Prostate gland (tissue), 2 donors: ENCODE measurements at places on chromosomes 1 and 21.

GRCh38 chr1:76005765-76006164 is 68.8 kb upstream of the ST6GALNAC3 start:
- DNase-seq, result no peak

GRCh38 chr1:156993426-156994147 is 52.0 kb downstream of the ARHGEF11 start:
- no peak for DNase-seq

DNA sequence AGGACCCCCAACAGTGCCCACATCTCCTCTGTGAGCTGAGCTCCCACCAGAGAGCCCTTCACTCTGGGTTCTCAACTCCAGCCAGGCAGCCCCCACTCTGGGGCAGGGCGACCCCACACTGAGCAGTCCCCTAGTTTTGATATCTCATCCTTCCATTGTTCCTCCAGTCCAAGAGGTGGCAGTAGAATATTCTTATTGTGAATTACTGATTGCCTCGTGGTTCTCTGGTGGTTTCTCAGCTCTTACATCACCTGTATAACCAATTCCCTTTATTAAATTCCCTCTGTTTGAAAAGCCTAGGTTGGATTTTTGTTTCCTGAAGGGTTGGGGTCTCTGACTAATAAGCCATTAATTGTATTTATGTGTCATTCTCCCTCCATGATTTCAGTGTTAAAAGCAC is 407.5 kb downstream of the SETD4 start:
- DNase-seq, result no peak

GRCh38 chr1:47563201-47563600 is 125.4 kb downstream of the FOXD2 start:
- DNase-seq, result no peak

- peak; percentile 88 for DNase-seq
Measured at GRCh38 chr1:54016343-54017282, 1.4 kb downstream of the LDLRAD1 start.

- DNase-seq, result no peak
Measured at GRCh38 chr1:15168479-15168878, 14.9 kb downstream of the TMEM51 start.

DNA sequence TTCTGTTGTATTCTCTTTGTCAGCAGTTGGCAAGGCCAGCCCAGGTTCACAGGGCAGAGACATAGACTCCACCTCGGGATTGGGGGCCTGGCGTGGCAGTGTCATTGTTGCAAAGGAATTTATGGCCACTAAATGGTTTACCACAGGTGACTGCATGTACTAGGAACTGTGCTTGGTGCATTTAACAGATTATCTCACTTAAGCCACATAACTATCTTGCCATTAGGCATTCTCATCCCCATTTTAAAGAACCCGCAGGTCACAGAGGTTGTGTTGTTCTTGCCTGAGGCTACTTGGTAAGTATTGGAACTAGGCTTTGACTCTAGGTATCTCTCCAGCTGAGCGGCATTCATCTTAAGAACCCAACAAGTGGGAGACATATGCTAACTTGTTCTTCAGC is 9.7 kb downstream of the TLCD4 start:
- DNase-seq, result no peak

- DNase-seq, result peak; percentile 65
Measured at GRCh38 chr1:205275133-205275532, 46.4 kb downstream of the NUAK2 start.

GRCh38 chr21:44671911-44672310 is 5.2 kb upstream of the KRTAP12-2 start:
- DNase-seq, result no peak

DNA sequence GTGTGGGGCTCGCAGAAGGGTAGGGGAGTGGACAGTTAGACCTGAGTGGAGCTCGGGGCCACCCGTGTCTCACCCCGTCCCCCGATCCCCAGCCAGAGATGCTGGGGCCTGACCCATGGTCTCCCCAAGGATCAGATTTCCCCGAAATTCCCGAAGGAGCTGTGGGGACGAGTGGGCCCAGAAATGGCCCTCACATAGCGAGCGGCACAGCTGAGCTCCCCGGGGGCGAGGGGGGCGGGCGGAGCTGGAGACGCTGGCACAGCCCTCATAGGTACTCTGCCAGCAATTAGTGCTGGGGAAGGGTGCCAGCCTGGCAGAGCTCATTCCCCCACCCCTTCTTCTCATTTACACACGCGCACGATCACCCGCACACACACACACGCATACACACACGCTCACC is 9.2 kb downstream of the CASZ1 start:
- no peak for DNase-seq

DNA sequence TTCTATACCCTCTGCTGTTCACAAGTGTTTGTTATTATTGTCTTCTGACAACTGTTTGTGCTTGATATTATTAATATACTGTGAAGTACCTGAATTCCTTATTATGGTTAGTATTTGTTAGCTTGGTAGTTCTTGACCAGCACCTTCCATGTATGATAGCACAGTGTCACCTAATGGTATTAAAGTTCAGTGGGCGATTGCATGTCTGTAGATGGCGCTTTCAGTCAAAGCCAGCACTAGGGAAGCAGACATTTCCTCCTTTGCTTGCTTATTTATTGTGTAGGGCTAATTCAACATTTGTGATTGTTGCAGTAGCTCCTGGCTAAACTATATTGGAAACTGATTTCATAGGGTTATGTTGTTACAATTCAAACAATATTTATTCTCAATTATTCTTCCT is 218.0 kb downstream of the ZP4 start:
- DNase-seq, result no peak

- no peak for DNase-seq
Measured at GRCh38 chr1:101603726-101604125, 366.9 kb downstream of the S1PR1 start.

- DNase-seq, result no peak
Measured at GRCh38 chr1:35062518-35063196, 16.5 kb upstream of the ZMYM1 start.

GRCh38 chr1:156124557-156125483 is 10.3 kb downstream of the LMNA start:
- peak; percentile 64 for DNase-seq

DNA sequence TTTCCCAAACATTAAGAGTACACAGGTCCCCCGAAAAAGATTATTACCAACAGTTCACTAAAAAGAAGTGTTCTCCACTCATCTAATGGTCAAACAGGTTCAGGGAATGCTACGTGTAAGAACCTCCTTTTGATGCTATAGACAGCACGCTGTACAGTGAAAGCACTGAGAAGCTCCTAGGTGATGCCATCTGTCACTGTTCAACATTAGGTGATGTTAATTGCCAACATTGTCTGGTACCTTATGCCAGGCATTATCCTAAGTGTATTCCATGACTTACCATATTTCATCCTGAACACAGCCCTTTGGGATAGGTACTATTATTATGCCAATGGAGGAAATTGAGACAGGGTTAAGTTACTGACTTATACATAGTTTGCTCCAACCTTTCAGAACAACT is 82.1 kb downstream of the DAB1 start:
- DNase-seq, result no peak

GRCh38 chr1:46484783-46485490 is 4.7 kb upstream of the DMBX1 start:
- no peak for DNase-seq

GRCh38 chr1:42335809-42336518 is 929 bp upstream of the FOXJ3 start:
- DNase-seq, result no peak

DNA sequence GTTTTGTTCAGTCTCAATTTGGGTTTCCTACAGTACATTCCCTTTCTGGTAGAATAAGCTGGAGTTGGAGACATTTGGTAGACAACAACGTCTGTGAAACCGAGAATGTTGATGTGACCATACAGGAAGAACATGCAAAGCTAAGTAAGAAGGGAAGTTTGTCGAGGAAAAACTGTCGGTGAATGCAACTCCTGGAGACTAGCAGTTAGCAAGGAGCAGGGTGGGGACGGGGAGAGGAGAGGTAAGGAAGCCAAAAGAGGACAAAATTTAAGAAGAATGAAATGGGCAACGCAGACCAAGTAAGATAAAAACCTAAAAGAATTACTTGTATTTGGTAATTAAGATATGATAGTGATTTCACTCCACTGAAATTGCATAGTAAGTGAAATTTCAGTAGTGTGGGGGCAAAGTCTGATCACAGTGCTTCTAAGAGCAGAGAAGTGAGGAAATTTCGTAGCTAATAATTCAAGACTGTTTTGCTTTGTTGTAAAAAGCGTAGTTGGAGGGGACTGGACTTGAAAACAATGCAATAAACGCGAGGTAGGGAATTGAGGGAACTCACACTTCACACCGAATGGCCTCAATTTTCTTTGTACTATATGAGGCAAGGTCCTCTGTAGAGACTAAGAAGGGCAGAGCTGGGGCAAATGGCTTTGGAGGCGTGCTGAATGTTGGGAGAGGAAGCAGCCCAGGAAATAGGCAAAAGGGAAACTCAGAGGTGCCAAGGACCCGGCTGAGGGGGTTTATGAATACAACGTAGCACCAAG is 787 bp upstream of the GIPC2 start:
- DNase-seq, result no peak

- no peak for DNase-seq
Measured at GRCh38 chr1:222991177-222991576, 151.9 kb downstream of the TLR5 start.

GRCh38 chr1:26053718-26054560 is 8.0 kb upstream of the SLC30A2 start:
- no peak for DNase-seq

DNA sequence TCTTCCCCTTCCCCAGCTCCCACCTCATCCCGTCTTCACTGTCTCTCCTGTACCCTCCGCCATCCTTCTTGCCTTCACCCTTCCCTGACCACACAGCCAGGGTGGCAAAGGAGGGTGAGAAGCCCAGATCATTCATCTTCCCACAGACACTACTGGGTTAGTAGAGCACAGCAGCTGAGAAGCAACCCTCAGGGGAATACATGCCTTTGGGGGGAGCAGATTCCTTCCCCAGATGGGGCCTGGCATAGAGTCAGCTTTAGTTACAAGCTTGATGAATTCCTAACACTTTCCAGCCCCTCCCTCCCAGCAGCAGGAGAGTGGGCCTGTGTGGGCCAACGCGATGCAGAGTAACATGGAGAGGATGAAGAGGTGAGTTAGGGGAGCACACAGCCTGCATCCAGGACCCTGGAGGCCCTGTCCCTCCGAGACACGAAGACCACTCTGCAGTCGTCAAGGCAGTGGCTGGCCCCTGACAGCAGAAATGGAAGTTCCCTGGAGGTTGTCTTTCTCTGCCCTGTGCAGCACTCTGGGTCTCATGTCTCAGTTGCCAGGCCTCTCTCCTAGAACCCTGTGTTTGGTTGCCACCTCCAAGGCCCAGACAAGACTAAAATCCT is 8.8 kb upstream of the BTG2 start:
- DNase-seq, result no peak

- DNase-seq, result peak; percentile 74
Measured at GRCh38 chr1:17108786-17109185, 10.5 kb downstream of the PADI2 start.

GRCh38 chr1:218250492-218250891 is 34.6 kb upstream of the RRP15 start:
- DNase-seq, result no peak

- no peak for DNase-seq
Measured at GRCh38 chr1:42680921-42681683, 1.1 kb upstream of the YBX1 start.

- no peak for DNase-seq
Measured at GRCh38 chr1:28035420-28035819, 53.0 kb downstream of the EYA3 start.

GRCh38 chr1:24502065-24502708 is 449 bp upstream of the RCAN3 start:
- DNase-seq, result peak; percentile 84

DNA sequence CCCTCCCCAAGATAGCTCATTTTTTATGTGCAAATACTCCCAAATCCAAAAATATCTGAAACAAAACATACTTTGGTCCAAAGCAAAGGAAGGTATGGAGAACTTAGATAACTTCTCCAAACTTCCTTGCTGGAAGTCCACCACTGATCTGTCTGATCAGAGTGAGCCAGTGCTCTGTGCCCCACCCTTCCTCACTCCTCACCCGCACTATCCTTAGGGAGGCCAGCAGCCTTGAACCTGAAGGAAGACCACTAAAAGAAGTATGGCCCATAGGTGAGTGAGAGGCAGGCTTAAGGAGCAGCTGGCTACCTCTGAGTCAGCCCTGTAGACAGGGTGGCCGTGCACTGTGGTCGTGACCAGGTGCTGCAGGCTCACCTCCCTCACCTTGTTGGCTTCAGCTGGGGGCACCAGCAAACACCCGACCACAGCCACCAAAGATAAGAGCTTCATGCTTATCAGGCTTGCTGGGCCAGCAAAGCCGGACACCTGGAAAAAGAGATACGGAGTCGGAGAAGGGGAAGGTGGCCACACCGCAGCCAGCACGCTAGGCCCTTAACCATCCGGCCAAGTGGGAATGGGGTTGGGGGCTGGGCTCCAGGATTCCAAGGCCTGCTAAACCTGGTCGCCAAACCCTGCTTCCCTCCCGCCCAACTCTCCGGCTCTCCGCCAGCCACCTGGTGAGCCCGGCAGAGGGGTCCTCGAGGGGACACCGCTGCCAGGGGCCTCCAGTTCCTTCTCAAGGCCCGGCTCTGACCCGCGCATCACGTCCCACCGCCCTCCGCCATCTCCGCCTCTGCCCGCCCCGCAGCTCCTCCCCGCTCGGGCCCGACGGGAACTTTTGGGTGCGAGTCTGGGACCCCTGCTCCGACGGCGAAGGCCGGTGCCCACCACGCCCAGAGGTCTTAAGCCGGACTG is 543 bp downstream of the TMEM9 start:
- DNase-seq, result no peak

DNA sequence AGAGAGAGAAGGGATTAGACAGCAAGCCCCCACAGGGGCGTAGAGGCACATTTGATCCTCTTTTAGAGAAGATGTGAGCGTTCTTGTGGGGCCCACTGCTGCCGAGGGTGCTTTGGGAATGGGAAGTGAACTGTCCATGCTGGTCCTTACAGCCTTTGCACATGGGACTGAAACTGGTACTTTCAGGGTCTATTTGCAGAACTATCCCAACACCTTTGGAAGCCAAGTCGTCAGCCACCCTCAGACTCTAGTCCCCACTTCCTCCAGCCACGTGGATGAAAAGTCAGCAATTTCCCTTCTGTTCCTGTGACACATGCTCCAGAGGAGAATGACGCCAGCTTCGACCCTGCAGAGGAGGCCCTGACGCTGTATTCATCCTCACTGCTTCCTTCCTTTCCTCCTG is 2.6 kb upstream of the RAB7B start:
- no peak for DNase-seq

DNA sequence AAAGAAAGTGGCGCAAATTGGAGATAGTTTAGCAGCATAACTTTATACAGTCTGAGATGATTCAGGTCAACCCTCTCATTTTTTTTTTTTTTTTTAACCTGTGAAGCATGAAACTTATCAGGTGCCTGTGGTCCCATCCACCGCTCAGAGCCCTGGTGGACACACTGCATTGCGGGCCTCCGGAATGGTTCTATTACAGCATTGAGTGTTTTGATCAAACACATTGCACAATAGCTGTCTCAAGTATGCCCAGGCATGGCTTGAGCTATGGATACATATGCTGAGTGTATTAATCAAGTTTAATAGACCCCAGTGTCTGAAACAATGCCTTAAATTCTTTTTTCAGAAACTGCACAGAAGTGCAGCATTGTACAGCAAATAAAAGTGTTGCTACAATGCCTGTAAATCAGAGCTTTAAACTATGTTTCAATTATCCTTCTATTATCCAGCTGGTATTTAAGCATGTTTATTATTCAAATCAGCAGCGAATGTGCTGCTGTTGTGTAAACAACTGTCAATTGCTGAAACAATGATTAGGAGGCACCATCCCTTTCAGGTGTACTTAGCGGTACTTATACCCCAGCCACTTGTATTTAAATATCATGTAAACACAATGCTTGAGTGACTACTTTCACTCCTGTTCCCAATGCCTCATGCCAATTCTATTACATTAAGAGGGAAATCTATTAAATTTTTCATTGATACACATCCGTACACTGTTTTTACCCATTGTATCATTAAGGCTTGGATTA is 456.6 kb downstream of the RPS6KC1 start:
- DNase-seq, result no peak
